ENCODE measurements at places on chromosomes 11 and 22.

DNA sequence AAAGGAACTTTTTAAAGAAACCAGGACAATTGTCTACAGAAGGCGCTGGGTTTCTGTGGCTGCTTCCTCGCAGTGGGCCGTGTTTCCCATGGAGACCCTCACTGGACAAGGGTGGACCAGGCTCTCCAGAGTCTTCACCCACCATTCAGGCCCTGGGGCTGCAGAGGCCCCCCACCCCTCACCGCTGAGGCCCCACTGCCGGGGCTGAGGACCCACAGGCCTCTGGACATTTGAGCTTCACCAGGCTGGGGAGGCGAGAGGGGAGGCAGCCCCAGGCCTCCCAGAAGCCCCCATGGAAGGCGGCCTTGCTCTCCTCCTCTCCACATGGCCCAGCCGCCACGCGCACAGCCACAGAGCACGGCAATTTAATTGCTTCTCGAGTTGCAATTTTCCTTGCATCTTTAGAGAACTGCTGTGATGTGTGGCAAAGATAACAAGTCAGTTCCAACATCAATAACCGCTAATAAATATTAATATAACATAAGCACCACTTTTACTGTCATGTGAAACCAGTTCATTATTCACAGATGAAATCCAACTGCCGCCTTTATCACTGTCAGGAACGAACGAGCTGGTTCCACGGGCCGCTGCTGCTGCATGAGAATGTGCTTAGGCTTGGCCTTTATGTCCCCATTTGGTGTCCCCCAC, 81.0 kb downstream of the PHF21B start:
- no peak for DNase-seq

- no peak for DNase-seq
Observed at GRCh38 chr11:128238521-128239265, 348.7 kb downstream of the ETS1 start.

DNA sequence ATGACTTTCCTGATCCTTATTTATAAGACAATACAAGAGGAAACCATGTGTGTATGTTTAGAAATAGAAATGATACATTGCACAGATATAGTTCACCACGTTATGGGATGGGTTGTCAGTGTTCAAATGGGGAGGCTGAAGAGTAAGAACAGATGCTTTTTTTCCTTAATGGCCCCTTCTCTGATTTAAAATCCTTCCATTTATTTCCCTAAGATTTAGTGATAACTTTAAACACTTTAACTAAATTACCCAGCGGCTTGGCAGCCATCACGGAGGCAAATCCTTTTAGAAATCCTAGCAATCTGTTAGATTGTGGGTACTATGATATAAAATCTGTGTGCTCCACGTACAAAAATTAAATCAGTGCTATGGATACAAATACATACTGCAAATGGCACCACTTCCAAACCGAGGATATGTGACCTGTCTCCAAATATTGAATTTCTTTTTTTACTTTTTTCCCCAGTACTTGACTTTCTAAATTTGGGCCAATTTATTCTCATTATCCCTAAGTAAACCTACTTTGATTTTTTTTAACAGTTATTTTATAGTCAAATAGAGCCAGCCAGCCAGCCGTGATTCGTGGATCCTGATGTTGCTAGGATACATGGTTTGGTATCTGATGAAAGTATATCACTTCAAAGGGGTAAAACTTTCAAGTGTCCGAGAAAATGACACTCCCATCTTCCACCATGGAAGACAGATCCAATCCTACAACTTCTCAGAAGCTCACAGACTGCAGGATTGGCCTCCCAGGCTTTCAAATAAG, 46.1 kb downstream of the BDNF start:
- DNase-seq = no peak

DNA sequence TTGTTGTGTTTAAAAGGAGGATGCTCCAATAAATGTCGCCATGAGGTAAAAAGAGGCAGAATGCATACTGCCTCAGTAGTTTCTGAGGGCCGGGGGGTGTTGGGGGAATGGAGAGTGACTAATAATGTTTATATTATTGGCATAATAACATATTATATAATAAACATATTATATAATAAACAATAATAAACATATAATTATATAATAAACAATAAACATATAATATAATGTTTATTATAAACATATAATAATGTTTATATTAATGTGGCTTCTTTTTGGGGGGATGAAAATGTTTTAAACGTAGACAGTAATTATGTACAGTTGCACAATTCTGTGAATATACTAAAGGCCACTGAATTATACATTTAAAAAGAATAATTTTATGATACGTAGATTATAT, 35.6 kb downstream of the TRIM66 start:
- no peak for DNase-seq

DNA sequence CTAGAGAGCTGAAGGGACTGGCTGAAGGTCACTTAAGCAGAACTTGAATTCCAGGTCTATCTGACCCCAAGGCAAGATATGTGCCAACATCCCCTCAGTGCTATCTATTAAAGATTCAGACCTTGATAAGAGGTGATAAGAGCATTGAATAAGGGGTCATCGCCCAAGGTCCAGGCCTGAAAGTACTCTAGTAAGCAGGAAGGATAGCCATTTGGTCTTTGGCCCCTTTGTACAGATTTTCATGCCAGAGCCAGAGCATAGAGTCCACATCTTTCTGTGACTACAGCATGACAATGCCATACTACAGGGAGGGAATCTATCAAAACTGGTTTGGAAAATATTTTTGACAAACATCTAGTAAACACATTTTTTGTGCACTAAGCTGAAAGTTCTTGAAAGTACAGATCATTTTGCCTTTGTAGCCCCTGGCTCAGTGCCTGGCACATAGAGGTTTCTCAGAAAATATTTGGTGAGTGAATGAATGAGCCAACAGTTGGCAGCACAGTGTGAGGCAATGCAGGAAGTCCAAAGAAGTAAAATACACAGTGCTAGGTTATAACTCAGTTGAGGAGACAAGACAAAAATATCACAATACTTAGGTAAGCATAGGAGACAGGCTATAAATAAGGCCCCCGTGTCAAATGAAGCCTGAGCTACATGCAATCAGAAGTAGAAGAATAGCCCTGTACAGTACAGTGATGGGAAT, 15.1 kb upstream of the RRAS2 start:
- DNase-seq = no peak

DNA sequence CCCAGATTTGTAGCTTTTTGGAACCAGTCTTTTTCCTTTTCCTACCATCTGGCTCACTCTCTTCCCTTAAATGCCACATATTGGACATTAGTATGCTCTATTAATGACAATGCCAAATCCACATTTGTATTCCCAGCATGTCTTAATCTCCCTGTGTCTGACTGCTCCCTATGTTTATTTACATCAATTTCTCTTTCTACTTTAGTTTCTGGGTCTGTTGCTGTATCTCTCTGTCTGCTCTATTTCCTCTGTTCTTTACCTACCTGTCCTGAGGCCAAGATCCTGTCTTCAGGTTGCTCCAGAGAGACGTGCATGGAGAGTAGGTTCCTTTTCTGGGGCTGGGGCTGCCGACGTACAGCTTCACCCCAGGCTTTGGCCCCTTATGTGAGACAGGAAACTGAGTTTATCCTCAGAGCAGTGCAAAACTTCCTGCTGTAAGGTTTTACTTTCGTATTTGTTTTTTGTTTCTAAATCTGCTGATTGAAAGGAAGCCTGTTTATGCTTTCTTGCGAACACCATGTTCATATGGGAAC, 25.6 kb downstream of the OR2AG2 start:
- no peak for DNase-seq

- no peak for DNase-seq
Observed at GRCh38 chr11:119672597-119672996, 56.4 kb downstream of the NECTIN1 start.

Data from hypothalamus (tissue), 51 donors.